ENCODE measurements at places on chromosomes 3 and 15. TPM values are rescaled to one million over a fixed set of nuclear protein-coding genes. Genes with fewer than 3 reads are reported as not detected.

The GALNT15 gene
- total RNA-seq, result 2.5 TPM

The TMEM207 gene
- total RNA-seq, result not detected

The STRIT1 gene
- 2.5 TPM for total RNA-seq

The ANKRD28 gene
- 62.4 TPM for total RNA-seq

The SH2D7 gene
- total RNA-seq, result not detected

The FBXW12 gene
- total RNA-seq, result not detected

The A4GNT gene
- not detected for total RNA-seq

The SOX14 gene
- total RNA-seq, result not detected

The PLD1 gene
- 51.5 TPM for total RNA-seq

DNA sequence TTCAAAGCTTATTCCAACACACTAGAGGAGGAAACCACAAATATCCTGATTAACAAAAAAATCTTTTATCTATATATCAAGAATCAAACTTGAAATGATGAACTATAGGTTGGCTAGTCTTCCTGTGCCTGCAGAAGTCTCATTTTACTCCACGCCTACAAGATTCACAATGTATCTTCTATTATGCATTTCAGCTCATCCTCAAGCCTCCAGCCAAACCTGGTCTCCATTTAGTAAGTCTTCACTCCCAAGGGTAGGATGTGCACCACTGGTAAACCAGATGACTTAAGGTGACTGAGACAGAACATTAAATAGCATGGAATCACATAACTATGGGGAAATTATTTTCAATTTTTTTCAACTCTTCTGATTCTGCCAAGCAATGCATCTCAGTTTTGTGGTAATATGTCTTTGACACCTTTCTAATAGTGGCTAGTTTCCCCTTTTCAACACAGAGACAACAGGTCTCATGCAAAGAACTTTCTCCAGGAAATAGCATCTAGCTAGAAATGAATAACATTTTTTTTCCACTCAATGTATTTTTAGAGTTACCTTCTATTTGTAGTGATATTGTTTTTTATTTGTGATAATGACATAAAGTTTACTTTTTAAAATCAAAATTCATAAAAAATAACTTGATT is 166.9 kb downstream of the TNIK start:
- no peak for DNase-seq

- DNase-seq, result peak; percentile 71
Observed at GRCh38 chr3:9398700-9399336, 1.4 kb downstream of the SETD5 start.

GRCh38 chr3:138398791-138399575 is 35.4 kb upstream of the ESYT3 start:
- no peak for DNase-seq

DNA sequence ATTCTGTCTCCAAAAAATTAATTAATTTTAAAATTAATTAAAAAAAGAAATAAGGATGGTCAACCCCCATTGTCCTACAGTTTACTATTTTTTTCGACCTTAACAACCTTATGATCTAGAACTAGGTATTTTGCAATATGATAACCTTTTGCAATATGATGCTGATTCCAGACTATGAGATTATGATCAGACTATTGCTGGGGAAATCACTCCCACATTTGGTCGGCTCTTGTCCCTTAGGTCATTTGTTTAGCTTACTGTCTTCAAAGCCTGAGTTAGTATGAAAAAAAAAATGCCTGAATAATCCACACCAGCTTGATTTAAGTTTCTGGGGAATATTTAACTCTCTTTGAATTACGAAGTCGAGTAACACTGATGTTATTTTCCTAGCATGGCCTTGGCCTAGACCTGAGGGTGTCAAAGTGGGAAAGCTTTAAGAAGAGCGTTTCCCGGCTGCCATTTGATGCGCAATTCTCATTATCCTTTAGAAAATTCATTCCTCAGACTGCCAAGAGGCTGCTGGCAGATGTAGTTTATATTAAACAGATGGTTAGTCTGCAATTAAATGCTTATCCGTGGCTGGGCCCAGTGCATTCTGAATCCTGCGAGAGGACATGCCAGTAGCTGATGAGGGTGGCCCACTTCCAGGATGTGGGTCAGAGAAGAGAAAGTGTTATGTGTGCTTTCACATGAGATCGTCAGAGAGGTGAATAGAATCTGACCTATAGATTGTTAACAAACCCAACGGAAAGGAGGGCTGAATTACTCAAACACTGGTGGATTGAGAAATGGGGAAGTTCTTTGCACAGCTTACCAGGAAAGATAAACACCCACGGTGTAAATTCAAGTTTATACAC is 496.0 kb upstream of the THBS1 start:
- peak; percentile 50 for DNase-seq

DNA sequence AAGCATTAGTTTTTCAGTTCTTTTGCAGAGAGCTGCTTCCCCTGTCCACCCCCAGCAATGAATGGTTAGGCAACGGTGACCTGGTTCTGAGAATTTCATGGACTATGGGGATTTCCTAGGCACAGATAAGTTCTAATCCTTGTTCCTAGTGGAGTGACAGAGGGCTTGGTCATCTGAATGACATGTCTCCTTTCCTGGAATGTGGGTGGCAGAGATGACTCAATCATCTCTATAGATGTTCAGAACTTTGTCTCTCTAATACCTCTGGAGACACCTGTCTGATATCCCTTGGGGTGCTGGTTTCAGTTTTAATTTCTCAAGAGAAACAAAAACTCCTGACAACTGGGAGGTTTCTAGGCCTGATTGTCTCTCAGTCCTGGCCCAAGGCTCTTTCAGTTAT is 10.4 kb downstream of the PLA2G4E start:
- no peak for DNase-seq

- no peak for DNase-seq
Observed at GRCh38 chr3:7766530-7766929, 735.1 kb upstream of the LMCD1 start.

DNA sequence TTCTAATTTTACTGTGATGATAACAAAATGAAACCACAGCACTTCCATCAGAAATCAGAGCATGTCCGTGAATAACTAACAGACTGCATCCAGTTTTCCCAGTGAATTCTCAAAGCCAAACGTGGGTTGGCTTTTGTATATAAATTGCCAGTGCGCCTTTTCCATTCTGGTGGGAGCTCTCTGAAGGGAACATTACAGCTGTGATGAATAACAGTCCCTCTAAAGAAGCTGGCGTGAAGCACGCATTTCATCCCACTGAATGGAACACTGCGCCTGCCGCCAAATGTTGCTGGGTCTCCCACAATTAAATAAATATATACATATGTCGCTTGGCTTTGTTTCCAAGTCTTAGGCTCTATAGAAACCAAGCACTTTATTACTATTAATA is 113.0 kb upstream of the PFN2 start:
- DNase-seq, result peak; percentile 92

DNA sequence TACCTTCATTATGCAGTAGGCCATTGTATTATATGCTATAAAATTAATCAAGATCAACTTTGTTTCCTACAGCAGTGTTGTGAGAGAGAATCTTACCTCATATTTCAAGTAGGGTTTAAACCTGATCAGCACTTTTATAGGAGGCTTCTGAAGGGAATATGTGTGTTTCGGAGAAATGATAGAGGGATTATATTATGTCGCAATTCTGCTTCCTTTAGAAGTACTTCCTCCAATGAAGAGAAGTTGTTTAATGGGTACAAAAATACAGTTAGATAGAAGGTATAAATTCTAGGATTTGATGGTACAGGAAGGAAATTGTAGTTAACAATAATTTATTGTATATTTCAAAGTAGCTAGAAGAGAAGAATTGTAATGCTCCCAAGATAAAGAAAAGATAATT is 54.9 kb downstream of the NSUN3 start:
- DNase-seq, result no peak

DNA sequence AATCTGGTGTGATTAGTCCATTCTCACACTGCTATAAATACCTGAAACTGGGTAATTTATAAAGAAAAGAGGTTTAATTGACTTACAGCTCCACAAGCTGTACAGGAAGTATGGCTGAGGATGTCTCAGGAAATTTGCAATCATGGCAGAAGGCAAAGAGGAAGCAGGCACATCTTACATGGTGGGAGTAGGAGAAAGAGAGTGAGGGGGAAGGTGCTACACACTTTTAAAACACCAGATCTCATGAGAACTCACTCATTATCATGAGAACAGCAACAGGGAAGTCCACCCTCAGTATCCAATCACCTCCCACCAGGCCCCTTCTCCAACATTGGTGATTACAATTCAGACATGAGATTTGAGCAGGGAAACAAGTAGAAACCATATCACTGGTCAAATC is 24.0 kb upstream of the ACP3 start:
- DNase-seq, result no peak

DNA sequence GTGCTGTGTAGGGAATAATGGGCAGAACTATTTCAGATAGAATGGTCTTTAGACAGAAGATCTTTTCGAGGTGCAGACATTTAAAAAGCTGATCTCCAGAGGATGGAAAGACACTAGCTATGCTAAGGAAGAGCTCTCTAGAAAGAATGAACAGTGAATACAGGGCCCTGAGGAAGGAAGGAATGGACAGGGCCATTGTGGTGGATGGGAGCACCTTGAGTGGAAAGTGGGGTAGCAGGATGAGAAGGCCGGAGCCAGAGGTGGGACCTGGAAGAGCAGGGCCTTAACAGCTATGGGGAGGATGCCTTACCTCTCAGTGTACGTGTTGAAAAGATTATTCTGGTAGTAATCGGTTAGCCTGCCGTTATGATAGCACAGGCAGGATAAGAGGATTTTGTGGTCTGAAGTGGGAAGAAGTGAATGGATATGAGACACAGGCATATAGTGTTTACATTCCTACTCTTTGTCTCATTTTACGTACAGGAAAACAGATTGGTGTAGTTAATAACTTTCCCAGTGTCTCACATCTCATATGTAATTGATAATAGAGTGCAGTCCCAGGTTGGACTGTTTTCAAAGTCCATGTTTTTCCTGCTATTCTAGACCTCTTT is 172.4 kb downstream of the KLHL25 start:
- DNase-seq, result no peak

- no peak for DNase-seq
Observed at GRCh38 chr3:167228135-167228534, 152.0 kb downstream of the ZBBX start.

DNA sequence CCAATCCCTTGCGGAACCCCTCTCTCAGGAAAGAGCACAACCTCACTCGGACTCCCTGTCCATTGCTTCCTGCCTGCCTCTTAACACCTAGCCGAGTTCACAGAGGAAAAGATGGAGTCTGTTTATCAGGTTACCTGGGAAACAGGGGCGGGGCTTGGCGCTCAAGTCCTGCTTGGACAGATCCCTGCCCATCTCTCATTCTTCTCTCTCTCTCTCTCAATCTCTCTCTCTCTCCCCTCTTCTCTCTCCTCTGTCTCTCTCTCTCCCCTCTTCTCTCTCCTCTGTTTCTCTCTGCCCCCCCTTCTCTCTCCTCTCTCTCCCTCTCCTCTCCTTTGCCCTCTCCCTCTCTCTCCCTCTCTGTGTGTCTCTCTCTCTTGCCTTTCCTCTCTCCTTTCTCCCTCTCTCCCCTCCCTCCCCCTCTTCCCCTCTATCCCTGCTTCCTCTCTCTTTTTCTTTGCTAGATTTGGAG is at the start of gene EFHB:
EFHB (minus strand) TSS at position 120 of the 469 bp plus-strand sequence. CDS start 199 bp downstream, outside the sequence.
- no peak for DNase-seq

GRCh38 chr3:23055733-23056376 is 147.3 kb upstream of the UBE2E2 start:
- DNase-seq, result no peak

GRCh38 chr3:116929505-116930222 is 220.1 kb downstream of the TUSC7 start:
- DNase-seq, result no peak

DNA sequence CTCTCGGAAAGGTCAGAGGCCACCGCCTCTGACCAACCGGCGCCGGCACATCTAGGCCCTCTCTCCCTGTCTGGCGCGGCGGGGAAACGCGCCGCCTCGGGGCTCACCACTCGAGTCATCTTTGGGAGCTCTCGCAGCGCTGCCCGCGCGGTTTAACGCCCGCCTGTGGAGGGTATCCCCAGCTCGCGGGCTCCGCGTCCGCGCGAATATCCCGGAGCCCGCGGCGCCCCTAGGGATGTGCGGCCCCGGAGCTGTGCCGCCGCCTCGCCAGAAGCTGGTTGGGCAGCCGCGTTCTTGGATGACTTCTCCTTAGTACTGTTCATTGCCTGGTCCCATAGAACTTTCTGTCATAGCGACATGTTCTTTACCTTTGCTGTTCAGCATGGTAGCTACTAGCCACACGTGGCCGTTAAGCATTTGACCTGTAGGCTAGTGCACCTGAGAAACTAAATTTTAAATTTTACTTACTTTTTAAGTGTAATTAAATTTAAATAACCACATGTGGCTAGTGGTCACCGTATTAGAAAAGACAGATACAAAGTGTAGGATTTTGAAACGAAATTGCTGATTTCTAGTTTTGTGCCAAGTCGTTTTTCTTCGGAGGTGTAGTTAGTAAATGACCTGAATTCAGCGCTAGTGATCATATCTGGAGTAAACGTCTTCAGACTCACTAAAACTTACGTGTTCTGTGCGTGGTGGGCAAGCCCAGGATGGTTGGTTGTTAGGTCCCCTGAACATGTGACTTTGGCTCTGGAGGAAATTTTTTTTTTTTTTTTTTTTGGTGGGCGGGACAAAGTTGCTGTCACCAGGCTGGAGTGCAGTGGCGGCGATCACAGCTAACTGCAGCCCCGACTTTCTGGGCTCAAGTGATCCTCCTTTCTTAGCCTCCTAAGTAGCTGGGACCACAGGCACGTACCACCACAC is 835 bp downstream of the ARIH2 start:
- peak; percentile 17 for DNase-seq

GRCh38 chr3:191566469-191566868 is 105.5 kb downstream of the PYDC2 start:
- DNase-seq, result no peak

DNA sequence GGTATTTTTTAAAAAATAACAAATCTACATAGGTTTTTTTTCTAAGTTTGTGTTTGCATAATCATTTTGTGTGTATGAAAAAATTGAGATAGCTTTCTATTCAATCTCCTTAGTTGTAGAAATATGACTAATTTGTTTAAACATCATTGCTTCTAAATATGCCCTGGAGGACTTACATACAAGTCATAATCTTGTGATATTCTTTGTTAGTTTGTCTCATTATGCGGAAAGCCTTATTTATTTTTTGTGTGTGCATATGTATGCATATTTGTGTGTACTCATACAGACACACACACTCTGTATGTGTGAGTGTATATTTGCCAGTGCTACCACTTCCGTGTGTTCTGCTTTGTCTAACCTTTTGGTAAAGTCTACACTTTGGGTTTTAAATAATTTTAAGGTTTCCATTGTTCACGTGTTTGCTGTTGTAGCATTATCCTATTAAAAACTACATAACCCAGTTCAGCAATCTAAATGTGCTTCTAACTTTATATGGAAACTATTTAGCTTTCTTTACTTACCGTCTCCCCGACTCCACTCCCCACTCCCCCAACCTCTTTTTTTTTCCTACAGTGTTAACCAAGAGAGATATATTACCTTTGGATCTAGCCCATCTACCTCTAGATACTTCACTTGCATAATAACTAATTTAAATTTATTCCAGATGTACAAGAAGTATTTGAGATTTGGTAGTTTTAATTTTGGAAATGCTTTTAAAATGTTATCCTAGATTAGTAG is 111.7 kb downstream of the FNDC3B start:
- DNase-seq, result no peak

- DNase-seq, result no peak
Observed at GRCh38 chr15:29150515-29151483, 118.8 kb downstream of the NSMCE3 start.

- no peak for DNase-seq
Observed at GRCh38 chr3:42541079-42541478, 38.6 kb downstream of the VIPR1 start.

Measured in skin of body (tissue), 3 donors.